ENCODE measurements at places on chromosomes 5 and 9. TPM values are rescaled to one million over a fixed set of nuclear protein-coding genes. Genes with fewer than 3 reads are reported as not detected.

Gene PLGRKT
- 26.7 TPM for total RNA-seq

Gene SAXO1
- total RNA-seq = not detected

Gene CYSRT1
- total RNA-seq = 3.6 TPM

Gene LCN1
- not detected for total RNA-seq

Gene CDH10
- total RNA-seq = 0.10 TPM

Gene LCN10
- total RNA-seq = not detected

Gene PDGFRB
- 0.09 TPM for total RNA-seq

Gene HMMR
- total RNA-seq = 28.1 TPM

Gene PRSS3
- 18.7 TPM for total RNA-seq

Gene GABBR2
- 0.15 TPM for total RNA-seq

Data from A549 treated with GW870086 at 1 μM for 4 hours (cell line).